Progenitor cell of endocrine pancreas (in vitro differentiated cells): ENCODE measurements at places on chromosomes 3 and 15. TPM values are rescaled to one million over a fixed set of nuclear protein-coding genes. Genes with fewer than 3 reads are reported as not detected.

- no peak for DNase-seq
These were observed 40.0 kb downstream of the MAP4 start for GRCh38 chr3:47976135-47976732.

DNA sequence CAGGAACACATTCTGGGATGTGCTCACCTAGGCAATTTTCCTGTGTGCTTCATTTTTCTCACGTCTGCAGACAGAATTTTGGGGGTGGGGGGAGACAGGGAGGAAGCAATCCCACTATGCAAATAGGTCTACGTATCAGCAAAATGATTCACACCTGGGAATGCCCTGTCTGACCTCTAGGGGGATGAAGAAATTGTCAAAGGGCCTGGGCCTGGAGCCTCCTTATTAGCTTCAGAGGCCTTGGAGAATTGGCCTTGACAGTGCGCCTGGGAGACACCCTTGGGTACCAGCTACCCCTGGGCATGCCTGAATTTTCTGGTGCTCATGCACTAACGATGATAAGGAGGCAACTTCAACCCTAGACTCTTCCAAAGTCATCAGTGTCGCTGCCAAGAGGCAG, 207.5 kb downstream of the CADPS start:
- DNase-seq = no peak

- no peak for DNase-seq
These were observed 794.7 kb upstream of the GBE1 start for GRCh38 chr3:82556113-82556512.

The MAP2K1 gene
- 28.6 TPM in 2 replicates for total RNA-seq

The TM2D3 gene
- 49.3 and 49.5 TPM in 2 replicates for total RNA-seq

- no peak for DNase-seq
These were observed 231.0 kb upstream of the THRB start for GRCh38 chr3:24725514-24726255.

DNA sequence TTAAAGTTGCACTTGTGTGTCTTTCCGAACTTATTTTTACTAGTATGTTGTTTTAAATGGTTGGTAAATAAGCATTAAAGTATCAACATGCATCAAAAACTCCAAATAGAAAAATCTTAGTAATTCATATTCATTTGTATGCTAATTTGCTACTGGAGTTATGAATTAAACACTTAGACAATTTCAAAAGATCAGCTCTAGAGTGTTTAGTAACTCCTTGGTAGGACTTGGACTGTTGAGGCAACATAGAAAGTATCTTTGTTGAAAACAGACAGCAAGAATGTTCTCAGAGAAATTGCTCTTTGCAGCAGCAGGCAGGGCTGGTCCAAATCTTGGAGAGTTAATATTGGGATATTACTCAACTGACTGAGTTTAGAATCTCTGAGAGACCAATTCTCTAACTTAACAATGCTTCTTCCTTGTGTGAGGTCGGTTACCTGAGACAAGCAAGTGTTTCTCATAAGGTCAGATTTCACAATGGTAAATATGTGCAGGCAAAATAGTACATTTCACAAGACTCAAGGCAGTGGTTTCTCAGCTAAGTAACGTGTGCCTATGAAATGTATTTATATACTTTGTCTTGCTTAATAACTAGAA, 147.8 kb upstream of the IL12A start:
- no peak for DNase-seq

The CADM2 gene
- total RNA-seq = 4.4 and 5.8 TPM in 2 replicates

- no peak for DNase-seq
These were observed 323.0 kb upstream of the CDIN1 start for GRCh38 chr15:36256404-36256807.

DNA sequence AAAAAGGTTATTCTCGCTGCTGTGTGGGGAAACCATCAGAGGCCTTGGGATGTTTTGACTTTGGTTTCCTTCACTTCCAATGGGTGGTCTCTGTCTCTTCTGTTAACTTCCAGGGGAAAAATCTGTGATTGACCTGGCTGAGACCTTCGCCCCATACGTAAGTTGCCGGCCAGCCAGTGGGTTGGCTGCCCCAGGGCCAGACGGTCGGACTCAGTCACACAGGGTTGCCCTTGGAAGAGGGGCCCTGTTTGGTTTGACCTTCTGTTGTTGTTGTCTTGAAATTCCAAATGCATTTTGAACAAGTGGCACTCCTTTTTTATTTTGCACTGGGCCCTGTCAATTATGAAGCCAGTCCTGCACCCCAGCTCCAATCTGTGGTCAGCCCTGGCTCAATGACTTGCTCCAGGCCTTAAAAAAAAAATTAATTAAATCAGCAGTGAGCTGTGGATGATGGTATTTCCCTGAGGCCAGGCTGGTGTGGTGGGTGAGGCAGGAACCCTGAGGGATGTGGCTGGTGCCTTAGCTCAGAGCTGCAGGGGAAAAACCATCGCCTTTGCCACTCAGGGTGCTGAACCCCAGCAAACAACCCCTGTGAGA, 4.5 kb downstream of the FAM107A start:
- no peak for DNase-seq

GRCh38 chr15:99340347-99340746, 89.1 kb downstream of the LRRC28 start:
- DNase-seq = no peak

GRCh38 chr15:27993996-27994780, 104.9 kb downstream of the OCA2 start:
- DNase-seq = no peak

GRCh38 chr15:64251121-64251520, 88.3 kb upstream of the PPIB start:
- DNase-seq = no peak

GRCh38 chr15:88900309-88900981, 5.1 kb upstream of the HAPLN3 start:
- DNase-seq = no peak

- no peak for DNase-seq
These were observed 17.2 kb downstream of the RASGRP1 start for GRCh38 chr15:38547255-38547997.

The GOLGA8T gene
- total RNA-seq = not detected in 2 replicates

DNA sequence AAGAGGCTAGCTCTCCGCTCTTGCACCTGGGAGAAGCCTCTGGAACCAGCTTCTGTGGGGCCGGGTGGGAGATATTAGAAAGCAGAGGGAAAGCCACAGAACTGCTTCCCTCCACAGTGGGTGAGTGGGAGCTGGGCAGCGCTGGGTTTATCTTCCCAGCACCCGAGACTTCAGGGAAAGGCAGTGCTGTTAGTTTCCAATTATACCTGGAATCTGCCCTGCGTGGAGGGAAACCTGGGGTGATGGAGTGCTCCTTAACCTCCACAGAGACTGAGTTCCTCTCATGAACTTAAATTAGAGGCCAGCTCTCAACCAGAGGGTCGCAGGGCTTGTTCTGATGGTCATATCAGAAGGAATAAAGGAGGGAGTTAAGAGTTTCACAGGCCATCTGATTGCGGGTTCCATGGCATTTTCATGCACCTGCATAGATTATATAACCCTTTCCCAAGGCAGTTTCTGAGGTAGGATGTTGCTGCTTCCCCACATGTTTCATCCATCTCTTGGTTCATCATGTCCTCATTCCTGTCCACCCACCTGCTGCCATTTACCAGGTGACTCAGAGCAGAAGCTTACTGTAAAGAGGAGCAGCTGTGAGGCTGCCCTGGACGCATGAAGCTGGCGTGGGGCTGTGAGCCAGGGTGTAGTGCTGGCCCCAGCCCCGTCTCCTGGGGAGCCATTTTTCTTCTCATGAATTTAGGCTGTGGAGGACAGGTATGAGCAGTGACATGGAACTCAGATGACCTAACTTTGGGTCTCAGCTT, 42.5 kb downstream of the CA12 start:
- no peak for DNase-seq

DNA sequence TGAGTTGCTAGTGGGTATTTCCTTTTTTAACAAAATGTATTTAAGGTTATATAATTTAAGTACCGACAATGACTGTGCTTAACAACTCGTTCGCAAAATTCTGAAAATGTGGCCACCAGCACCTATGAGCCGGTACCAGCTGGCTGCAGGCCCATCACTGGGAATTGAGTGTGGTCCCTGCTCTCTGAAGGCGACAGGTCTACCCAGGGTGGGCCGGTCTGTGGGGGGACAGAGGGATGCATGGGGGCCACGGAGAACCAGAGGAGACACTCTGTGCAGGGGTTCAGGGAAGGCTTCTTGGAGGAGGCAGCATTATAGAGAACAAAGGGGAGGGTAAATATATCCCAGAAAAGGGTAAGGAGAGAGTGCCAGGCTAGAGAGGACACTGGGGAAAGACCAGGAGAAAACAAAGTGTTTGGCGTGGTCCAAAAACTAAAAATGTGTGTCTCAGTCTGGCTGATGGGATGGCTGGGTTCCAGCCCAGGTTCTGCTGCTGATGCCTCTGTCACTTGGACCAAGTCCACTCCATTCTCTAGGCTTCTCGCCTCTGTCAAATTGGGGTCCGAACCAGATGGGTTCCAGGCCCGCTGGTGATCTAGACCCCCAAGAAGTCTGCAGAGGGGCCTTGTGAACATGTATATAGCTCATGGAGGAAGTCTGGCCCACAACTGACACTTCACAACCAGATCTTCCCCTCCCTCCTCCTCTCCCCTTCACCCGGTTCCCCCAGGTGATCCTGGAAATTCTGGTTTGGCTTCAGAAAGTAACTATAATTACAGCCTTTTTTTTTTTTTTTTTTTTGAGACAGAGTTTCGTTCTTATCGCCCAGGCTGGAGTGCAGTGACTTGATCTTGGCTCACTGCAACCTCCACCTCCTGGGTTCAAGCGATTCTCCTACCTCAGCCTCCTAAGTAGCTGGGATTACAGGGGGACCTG, 10.7 kb upstream of the CYP11A1 start:
- DNase-seq = no peak

The MST1R gene
- total RNA-seq = 4.4 and 6.5 TPM in 2 replicates

DNA sequence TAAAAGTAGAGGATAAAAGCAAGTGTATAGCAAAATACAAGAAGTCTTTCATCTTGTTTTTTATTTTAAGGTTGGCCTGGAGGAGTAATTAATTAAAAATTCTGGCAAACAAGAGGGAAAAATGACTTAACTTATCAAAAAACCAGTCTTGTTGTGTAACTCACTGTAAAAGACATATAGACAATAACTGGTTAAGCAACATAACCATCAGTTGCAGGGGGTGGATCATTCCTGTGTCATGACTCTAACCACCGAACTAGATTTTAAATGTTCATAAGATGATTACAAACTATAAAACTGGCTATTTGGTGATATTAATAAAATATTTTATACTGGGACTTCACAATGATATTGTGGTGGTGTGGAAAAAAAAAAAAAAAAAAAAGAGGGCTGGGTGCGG, 130.6 kb downstream of the STAG1 start:
- DNase-seq = no peak

DNA sequence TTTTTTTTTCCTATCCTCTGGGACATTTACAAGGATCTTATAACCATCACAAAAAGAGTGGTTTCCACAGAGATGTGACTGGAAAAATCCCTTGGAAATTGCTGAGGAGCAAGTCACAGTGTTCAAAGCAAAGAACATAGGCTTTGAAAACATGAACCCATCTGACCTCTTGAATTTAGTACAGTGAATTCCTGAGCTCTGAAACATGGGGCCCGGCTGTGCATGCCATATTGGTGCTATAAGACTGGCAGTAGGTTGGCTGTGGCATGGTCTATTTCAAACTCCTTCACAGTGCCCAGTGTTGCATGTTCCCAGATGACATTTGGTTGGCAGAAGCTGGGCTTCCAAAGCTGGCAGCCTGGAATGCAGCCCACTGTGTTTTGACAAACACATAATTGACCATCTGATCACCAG, 202.2 kb downstream of the TIGIT start:
- DNase-seq = no peak

- DNase-seq = no peak
These were observed 56.1 kb upstream of the C3orf49 start for GRCh38 chr3:63762934-63763550.

GRCh38 chr3:5022187-5022965, 43.1 kb downstream of the BHLHE40 start:
- no peak for DNase-seq

DNA sequence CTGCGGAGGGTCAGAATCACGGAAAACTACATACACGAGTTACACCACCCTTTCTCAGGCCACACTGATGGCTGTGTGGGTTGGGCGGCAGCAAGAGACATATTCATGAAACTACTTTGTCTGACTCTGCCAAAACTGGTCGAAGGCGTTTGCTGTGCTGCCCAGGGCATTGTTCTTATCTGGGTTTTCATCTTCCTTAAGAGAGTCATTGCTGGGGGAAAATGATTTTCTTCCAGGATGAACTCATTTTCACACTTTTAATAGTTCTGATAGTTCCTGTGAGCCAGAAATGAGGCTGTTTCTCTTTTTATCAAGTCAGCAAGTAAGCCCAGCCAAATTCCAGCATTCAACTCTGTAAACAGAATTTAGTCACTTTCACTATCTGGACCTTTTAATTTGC, 47.6 kb downstream of the TRIM71 start:
- DNase-seq = no peak

GRCh38 chr3:123246866-123247265, 45.1 kb downstream of the SEC22A start:
- DNase-seq = no peak

DNA sequence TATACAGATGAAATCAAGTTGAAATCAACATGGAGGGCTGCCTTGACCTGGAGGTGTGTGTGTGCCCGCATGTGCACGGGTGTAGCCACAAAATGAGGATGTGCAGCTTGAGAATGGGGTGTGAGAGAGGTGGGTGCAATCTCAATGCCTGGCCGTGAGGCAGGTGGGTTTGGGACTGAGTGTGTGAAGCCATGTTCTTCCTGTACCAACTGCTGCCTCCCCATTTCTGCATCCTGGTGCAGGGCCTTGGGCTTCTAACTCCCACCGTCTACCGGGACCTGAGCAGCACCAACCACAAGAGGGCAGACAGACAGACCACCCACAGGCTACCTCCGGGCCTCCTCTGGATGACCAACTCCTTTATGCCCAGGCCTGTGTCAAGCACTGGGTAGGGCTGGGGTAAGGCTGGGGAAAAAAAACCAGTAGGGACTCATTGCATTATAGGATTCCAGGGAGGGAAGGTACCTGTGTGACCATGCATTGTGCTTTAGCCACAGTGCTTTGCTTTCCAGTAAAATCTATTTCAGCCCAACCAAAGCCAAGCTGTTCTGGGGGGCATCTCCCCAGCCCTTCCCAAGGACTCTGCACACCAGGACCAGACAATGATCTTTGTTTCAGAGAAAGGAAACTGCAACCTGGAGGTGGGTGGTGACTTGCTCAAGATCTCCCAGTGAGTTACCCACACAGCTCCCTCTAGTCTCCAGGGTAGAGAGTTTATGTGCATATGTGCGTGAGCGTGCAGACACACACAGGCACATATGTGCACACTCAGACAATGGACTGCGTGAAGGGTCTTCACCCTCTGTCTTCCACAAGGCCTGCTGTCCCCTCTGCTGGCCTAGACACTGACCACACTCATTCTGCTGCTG, 162.2 kb upstream of the TLE3 start:
- no peak for DNase-seq

GRCh38 chr3:194572143-194572789, 61.0 kb downstream of the TMEM44 start:
- peak; percentile 56 for DNase-seq

The ZCWPW2 gene
- 0.81 TPM in 1 of 2 replicates, not detected in the other for total RNA-seq
